NCI-H1436 treated with DMSO at 0.1 percent for 48 hours (cell line): ENCODE measurements at places on chromosomes 1 and 21.
A peak's percentile ranks its signal among the peaks of the same experiment; 100 is the strongest.

DNA sequence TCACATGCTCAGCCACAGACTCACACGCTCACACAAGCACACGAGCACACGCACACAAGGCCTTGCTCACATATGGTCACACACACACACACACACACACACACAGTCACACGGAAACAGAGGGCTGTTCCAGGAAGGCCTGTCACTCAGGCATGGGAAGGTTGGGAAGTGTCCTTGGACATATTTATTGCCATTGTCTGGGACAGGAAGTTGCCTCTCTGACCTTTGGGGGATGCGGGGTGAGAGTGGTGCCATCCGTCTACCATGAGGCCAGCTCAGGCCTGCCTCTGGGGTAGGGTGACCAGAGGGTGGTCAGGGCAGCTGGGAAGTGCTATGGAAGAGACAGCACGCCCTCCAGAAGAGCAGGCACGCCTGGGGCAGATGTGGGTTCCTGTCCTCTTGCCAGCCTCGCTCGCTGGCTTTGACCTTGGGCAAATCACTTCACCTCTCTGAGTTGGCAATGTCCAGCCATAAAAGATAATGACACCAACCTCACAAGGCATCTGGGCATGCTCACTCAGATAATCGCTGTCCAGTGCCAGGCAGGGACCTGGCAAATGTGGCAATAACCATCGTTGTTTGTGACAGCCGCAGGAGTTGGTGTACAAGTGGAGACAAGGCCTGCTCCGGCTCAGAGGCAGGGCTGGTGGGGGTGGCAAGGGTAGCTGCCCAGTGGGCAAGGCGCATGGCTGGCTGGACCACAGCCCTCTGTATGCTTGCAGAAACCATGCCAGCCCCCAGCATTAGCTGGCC lies 8.0 kb upstream of the GUCA2A start:
- no peak for DNase-seq

- DNase-seq, result no peak
These were observed 4.1 kb upstream of the TPRG1L start for GRCh38 chr1:3620708-3621107.

GRCh38 chr21:34274001-34274400 lies 89.8 kb upstream of the KCNE2 start:
- DNase-seq, result no peak

DNA sequence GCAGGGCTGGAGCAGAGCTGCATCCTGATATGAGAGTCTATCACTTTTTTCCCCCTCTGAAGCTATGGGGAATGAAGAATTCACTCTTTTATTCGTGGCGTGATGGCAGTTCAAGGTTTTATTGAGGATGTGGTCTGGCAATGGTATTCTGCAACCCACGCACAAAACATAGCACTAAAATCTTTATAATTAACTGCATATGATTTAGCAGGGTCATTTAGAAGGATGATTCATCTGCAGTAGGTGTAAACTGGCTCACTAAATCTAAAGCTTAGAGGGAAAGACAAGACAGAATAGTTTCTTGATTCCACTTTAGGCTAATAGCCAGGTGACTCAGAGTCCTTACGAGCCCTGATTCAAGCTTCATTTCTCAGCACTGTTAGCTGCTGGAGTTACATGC lies 25.0 kb upstream of the CHRM3 start:
- no peak for DNase-seq

DNA sequence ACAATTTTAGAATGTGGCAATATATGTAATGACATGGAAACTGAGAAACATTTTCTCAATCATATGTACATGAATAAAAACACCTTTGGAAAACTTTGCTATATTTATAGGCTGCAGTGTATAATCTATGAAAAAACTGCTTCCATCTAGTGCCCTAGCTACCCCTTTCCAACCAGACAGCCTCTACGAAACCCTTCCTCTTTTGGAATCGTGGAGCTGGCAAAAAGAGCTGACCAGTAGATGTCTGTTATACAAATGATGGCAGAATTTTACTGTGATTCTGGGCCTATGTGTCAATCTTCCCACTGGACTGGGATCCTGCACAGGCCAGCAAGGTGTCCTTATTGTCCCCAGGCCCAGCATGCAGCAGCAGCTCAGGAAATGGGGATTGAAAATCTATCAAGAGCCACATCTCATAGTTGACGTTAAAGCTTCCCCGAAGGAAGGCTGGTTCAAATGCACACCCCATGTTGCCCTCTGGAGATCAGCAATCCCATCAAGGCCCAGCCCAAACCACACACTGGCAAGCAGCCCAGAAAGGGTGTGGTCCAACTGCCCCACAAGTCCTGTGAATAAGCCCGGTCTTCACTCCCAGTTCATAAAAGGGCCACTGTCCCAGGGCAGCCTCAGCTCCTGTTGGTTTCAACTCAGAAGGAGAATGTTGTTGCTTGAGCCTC lies 8.8 kb upstream of the FAM20B start:
- no peak for DNase-seq

DNA sequence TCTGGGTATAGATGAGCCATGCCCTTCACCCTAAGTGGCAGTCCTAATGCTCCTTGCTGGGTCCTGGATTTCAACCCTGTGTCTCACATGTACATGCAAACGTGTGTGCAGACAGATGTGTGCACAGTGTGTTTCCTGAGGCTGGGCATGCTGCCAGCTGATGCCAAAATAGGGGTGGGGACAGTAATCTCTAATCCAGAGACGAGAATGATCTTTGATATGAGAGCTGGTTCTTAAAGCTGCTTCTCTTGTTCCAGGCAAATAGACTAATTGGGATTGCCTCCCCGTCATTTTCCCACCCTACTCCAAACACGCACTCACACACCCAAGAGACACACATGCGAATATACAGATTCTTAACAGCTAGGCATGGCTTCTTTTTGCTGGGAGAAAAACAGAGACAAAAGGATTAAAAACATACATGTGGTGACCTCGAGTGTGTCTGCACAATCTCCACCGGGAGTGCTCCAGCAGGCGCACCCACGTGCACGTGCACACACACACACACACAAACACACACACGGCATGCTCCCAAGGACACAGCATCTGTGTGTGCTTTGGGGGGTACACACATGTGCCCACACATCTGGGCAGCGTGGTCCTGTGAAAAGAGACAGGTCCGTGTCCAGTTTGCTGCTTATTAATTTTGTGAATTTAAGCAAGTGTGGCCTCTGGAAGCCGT lies 102.1 kb upstream of the ZBTB40 start:
- DNase-seq, result no peak

GRCh38 chr1:5887349-5887970 lies 104.8 kb downstream of the NPHP4 start:
- DNase-seq, result no peak

DNA sequence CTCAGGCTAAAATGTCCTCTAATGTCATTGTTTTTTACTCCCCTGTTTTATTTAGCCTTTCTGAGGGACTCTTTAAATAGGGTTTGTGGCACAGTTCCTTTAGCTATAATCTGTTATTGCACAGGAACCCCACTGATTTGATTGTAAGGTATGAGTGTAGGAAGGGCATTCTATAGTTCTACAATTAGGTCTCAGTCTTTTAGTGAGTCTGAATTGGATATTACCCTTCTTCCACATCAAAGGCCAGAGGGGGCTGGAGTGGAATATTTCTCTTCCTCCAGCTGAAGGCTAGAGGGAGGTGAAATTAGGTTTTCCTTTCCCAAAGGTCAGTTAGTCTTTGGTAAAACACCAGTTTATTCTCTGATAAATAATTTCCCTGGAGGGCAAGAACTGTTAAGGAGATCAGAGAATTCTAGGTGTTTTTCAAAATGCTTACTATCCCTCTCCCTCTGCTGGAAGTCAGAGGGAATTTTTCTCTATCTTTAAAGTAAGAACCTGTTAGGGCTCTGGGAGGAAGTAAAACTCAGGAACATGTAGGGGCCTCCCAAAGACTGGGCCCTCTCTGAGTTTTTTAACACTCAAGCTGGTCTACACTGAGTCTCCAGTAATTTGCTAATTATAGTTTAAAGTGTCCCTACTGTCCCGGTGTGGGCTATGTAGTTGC lies 176.3 kb upstream of the ZNHIT6 start:
- DNase-seq, result no peak

GRCh38 chr1:154994591-154994990 lies 1.2 kb downstream of the LENEP start:
- DNase-seq, result no peak

GRCh38 chr1:13487143-13487868 lies 26.5 kb downstream of the LRRC38 start:
- no peak for DNase-seq

GRCh38 chr1:209576392-209577197 lies 6.9 kb upstream of the CAMK1G start:
- DNase-seq, result peak; percentile 11
